Activated CD4-positive, alpha-beta memory T cell treated with anti-CD3 and anti-CD28 coated beads for 36 hours (primary cell): ENCODE measurements at places on chromosomes 2 and 18. TPM values are rescaled to one million over a fixed set of nuclear protein-coding genes. Genes with fewer than 3 reads are reported as not detected.

DNA sequence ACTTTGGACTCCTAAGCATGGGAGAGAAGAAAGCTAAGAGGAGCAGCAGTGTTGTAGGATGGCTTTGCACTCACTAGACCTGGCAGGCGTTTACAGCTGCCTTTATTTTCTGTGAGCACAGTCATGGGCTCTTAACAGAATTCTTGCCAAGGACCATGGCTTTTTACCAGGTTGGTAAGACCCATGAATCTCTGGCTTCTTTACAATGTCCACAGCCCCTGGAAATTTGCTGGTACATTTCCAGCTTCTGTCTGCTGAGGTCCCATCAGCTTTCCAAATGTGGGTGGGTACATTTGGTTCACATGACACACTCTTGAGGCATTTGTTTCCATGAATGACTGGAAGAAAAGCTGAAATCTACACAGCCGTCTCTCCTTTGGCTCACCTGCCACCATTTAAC, 162.7 kb downstream of the PPP1R1C start:
- no peaks in the 10 kb centered on the region for H3K36me3 ChIP-seq
- no peaks in the 10 kb centered on the region for H3K4me1 ChIP-seq
- no peak overlapping the region for H3K4me3 ChIP-seq
- no peaks in the 10 kb centered on the region for H3K27me3 ChIP-seq

- no peaks in the 10 kb centered on the region for H3K36me3 ChIP-seq
- H3K27me3 ChIP-seq: peaks cover 9% of the 10 kb centered on the region
- no peak overlapping the region for H3K27ac ChIP-seq
- DNase-seq: no peak
Observed at GRCh38 chr18:22868831-22869230, 64.3 kb upstream of the RBBP8 start.

- H3K27me3 ChIP-seq: no peaks in the 10 kb centered on the region
- H3K27ac ChIP-seq: no peak overlapping the region
- H3K4me3 ChIP-seq: no peak overlapping the region
- H3K36me3 ChIP-seq: no peaks in the 10 kb centered on the region
- no peak for DNase-seq
Observed at GRCh38 chr18:33745871-33746545, 168.0 kb downstream of the ASXL3 start.

- peaks cover 20% of the 10 kb centered on the region for H3K4me1 ChIP-seq
- no peak overlapping the region for H3K27ac ChIP-seq
- peaks cover 12% of the 10 kb centered on the region for H3K36me3 ChIP-seq
- no peak for DNase-seq
- no peak overlapping the region for H3K4me3 ChIP-seq
Observed at GRCh38 chr2:25838152-25838756, 40.0 kb downstream of the ASXL2 start.

L3MBTL4 gene
- total RNA-seq: 0.31 TPM

GRB14 gene
- total RNA-seq: not detected
